ENCODE measurements at places on chromosomes 5 and 9.

DNA sequence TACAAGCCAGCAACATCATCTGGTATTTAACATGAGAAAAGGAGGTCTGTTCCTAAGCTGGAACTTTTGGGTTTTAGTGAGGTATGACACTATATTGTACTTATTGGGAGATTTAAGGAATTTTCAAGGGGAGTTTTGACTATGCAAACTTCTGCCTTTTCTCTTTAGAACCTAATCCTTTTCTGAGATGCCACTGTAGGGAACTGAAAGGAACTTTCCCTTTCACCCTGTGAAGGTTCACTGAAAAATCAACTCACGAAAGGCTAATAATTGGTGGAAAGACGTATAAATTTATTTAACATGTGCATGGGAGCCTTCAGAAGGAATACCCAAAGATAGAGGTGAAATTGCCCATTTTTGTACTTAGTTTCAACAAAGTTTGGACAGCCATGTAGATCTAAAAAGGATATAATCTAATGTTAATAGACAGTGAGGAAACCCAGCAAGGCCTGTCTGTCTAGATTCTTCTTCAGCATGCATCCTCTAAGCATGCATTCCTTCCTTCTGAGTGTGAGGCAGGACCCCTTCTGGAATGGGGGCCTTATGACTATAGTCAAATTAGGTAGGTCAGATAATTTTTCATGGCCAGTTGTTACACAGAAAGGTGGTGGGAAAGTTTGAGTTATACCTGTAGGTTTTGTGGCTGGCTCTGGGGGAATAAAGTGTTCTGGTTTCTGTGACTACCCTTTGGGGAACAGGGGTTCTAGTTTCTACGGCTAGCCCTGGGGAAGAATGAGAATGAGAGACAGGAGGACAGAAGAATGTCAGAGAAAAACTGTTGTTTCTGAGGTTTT is 200.3 kb downstream of the C9orf152 start:
- no peak for DNase-seq

GRCh38 chr5:176538989-176539384 is 1.8 kb upstream of the RNF44 start:
- no peak for DNase-seq

- peak; percentile 78 for DNase-seq
These were observed 792.1 kb downstream of the BRINP1 start for GRCh38 chr9:118577121-118577520.

DNA sequence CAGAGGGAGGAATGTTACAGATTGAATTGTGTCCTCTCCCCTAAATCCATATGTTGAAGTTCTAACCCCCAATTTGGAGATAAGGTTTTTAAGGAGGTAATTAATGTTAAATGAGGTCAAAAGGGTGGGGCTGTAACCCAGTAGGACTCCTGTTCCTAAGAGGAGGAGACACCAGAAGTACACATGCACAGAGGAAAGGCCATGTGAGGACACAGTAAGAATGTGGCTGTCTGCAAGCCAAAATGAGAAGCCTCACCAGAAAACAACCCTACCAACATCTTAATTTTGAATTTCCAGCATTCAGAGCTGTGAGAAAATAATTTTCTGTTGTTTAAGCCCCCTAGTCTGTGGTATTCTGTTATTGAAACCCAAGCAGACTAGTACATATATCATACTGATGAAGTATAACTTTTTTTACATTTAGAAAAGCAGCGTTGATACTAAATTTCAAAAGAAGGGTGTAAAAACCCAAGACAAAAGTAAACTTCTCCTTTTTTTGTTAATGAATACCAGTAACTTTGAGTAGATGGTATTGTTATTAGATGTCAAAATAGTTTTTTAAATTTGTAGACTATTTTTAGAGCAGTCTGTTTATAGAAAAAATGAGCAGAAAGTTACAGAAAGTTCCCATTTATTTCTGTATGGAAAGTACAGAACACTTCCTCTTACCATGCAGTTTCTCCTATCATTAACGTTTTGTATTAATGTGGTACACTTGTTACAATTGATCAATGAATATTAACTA is 25.1 kb downstream of the RNF180 start:
- DNase-seq, result no peak

DNA sequence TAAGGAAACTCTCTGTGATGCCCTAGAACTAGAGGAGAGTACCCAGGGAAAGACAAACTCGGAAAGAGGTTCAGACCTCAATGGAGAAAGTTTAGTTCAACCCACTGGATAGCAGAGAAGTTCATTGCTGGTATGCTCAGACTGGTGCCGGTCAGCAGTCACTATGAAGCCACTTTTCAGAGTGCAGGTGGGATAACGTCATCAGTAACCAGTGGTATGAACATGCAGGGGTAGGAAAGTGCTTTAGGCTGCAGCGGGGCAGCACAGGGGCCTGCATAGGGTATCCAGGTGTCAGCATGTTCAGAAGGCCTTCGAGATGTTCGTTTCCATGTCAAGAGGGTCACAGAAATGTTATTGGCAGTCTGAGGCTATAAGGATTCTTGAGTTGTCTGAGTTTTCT is 20.8 kb upstream of the ANKRD55 start:
- DNase-seq, result no peak

DNA sequence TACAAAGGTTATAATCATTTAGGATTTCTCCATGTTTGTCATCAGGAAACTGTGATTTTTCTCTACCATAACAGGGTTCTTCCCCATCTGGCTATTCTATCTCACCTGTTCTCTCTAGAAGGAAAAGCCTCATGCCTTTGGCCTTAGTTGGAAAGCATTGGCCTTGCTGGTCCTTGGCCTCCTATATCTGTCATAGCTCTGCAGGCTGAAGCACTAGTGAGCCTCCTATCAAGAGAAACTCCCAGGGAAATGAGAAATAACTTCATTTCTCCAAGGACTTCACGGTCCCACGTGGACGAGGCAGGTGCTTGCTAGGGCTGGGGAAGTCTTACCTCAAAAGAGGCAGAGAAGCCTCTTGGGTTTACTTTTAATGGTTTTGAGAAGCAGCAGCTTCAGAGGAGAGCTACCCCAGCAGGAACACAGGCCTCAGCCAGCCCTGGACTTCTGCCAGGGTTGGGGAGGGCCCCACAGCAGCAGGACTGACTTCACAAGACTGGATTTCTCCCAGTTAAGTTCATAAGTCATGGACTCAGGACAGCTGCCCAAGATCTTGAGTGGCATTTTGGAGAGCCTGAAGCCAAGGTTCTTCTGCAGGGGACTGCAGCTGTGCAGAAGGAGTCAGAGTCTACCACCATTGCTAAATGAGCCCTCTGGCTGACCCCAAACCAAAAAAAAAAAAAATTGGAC is 15.8 kb upstream of the PSAT1 start:
- no peak for DNase-seq

GRCh38 chr9:87973730-87974292 is 522 bp downstream of the CDK20 start:
- no peak for DNase-seq

GRCh38 chr9:104810421-104811339 is 46.8 kb downstream of the NIPSNAP3B start:
- no peak for DNase-seq

DNA sequence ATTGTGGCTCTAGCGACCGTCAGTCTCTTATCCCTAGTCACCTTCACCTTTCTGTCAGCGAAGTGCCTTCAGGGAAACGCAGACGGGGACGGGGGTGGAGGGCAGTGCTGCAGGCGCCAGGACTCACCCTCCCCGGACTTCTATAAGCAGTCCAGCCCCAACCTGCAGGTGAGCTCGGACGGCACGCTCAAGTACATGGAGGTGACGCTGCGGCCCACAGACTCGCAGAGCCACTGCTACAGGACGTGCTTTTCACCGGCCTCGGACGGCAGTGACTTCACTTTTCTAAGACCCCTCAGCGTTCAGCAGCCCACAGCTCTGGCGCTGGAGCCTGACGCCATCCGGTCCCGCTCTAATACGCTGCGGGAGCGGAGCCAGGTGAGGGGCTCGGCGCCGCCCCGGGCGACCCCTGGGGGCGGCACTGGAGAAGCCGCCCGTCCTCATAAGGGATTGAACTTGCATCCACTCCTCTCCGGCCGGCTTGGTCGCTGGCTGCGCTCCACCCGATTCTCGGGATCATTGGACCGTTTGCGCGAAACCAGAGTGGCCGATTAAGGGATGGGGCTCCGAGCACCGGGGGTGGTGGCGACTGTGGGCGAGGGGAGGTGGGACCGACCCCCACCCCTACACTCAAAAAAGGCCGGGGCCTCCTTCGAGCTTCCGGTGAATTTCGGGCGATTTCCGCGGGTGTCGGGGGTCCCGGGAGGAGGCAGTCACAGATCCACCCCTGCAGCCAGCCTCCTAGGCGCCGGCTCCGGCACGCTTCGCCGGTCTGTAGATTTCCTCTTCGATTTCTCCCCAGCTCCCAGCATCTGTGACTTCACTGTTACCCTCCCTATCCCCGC is 2.7 kb downstream of the PCDHGC5 start:
- no peak for DNase-seq

DNA sequence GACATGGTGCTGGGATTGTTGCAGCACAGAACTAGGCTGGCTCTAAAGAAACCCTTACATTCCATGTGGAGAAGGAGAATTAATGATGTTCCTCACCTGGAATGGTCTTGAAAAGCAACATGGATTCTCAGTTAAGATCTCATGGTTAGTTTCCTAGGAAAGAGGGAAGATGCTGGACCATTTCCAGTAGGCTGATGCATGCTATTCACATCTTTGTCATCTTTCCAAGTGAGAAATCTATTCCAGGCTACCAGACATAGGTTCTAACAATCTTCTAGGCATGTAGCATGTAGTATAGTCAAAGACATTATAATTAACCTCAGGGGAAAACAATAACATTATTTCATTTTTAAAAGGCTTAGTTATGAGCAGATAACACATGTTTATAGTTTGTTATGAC is 44.3 kb downstream of the TMEM252 start:
- no peak for DNase-seq

DNA sequence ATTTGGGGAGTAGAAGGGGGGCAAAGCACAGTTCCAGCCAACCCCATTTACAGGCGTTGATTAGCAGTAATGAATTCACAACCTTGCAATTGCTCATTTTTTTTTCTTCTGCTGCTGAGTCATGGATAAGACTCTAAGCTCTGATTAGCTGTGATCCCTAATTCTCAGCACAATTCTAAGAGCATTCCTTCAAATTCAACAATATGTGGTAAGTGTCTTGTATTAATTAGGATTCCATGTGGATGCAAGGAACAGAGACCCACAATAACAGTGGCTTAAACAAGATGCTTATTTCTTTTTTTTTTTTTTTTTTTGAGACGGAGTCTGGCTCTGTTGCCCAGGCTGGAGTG is 133.4 kb downstream of the PALM2AKAP2 start:
- DNase-seq, result no peak

DNA sequence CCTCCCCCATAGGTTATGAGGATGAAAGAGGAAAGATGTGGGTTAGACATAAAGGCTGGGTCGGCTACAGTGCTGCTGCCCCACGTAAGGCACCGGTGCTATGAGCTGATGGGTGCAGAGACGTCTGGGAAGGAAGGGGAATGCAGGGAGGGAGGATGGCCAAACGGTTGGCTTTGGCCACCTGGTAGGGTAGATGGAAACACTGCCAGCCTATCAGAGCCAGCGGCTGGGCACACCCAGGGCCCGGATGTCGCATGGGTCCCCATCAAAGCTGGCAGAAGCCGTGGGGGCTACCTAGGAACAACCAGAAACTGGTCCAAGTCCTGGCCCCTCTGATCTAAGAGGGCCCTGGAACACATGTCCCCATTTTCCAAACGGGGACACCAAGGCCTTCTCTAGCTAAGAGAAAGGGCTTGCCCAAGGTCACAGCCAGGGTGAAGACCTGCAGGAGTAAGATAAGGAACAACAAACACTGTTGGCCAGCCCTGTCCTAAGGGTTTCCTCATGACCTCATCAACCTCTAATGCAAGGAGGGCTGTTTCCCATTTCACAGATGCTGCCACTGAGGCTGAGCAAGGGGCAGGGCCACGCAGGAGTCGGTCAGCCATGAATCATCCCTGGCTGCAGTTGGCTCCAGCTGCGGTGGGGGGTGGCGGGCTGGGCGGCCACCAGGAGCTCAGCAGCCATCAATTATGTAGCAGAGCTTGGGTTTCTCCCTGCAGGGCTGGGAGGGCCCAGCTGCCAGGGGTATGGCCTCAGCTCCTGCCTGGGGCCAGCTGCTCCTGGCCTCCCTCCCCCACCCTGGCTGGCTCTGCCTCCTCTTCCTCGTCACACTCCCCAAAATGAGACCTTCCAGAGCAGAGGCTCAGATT is 4.9 kb downstream of the SH3GLB2 start:
- DNase-seq, result no peak

DNA sequence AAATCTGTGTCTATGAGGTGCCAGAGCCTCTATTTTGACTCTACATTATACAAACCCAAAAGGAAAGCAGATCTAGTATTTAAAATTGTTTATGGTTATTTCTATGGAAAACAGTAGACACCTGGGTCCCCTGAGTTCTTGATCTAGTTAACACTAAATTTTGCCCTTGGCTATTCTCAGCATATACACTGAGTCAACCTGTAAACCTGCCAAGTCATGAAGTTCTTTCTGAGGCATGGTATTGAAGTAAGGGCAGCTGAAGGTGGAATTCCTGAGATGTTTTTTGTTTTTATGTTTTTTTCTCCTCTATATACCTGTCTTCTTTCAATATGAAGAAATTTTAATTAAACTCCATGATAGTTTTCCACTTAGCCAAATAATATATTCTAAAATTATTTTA is 120.2 kb downstream of the PDE4D start:
- no peak for DNase-seq

DNA sequence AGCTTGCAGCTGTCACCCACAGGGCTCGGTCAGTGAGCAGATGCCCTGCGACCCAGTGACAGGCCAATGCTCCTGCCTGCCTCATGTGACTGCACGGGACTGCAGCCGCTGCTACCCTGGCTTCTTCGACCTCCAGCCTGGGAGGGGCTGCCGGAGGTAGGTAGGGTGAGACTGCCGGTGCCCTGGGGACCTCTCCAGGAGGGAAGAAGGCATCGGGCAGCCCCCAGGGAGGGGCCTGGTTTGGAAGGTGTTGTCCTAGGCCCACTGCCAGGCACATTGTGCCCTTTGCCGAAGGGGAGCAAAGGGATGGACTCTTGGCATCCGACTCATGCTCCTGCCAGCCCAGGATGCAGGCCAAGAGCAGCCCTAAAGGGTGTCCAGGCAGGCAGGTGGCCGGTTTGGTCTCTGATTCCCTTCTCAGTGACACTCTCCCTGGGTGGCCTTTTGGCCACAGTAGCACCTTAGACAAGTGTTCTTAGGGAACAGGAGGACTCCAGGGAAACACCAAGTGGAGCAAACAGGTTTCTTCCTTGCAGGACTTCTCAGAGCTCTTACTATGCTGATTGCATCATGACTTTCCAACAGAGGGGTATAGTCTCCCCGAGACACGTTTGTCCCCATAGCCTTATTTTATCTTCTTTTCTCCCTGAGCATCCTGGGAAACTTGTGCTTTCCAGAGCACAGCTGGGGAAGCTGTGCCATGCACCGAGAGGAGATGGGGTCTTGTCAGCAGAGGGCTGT is 28.1 kb upstream of the AIF1L start:
- DNase-seq, result no peak

- DNase-seq, result no peak
These were observed 5.7 kb upstream of the SEC16A start for GRCh38 chr9:136488247-136489214.

- peak; percentile 11 for DNase-seq
These were observed 30.2 kb upstream of the CCNG1 start for GRCh38 chr5:163407034-163407655.

- no peak for DNase-seq
These were observed 260.3 kb upstream of the CDH10 start for GRCh38 chr5:24904981-24905517.
